ENCODE measurements at places on chromosomes 6 and 20.

GRCh38 chr6:39287601-39288000 lies 26.6 kb downstream of the KCNK17 start:
- DNase-seq: no peak

DNA sequence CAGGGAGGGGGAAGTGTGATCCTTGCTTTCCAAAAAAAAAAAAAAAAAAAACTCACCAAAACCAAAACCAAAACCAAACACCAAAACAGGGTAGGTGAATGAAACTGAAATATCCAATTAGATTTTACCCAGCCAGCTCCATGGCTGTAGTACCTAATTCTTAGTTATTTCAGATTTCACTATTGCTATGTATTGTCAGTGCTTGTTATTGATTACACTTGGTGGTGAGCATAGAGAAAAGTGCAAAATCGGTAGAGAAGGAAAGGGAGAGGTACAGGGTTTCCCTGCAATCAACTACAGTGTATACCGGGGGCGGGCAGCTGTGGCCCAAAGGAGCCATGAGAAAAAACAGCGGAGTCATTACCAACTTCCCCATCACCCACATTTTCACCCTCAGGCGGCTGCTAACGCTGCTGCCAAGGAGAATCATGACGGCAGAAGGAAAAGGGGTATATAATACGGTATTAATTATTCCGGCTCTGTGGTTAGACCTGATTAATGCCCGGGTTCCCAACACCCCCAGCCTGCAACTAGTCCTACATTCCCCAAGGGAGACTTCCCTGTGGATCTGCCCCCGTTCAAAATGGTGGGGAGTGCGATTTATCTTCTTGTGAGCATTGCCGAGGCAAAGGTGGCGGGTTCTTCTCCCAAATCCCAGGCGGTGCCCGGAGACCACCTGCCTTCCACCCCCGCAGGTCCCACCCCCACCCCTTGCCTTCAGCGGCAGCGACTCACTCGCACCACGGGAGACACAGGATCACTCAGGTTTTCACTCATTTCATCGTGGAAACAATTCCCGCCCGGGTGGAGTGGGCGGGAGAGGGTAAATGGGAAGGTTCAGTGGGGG lies at the start of gene C6orf62:
Gene C6orf62, minus strand, starts transcription at position 30 of the 847 bp plus-strand sequence. CDS start 486 bp downstream, outside the sequence.
- DNase-seq: peak; percentile 56

- no peak for DNase-seq
Measured at GRCh38 chr6:30655743-30656094, 8.8 kb downstream of the C6orf136 start.

DNA sequence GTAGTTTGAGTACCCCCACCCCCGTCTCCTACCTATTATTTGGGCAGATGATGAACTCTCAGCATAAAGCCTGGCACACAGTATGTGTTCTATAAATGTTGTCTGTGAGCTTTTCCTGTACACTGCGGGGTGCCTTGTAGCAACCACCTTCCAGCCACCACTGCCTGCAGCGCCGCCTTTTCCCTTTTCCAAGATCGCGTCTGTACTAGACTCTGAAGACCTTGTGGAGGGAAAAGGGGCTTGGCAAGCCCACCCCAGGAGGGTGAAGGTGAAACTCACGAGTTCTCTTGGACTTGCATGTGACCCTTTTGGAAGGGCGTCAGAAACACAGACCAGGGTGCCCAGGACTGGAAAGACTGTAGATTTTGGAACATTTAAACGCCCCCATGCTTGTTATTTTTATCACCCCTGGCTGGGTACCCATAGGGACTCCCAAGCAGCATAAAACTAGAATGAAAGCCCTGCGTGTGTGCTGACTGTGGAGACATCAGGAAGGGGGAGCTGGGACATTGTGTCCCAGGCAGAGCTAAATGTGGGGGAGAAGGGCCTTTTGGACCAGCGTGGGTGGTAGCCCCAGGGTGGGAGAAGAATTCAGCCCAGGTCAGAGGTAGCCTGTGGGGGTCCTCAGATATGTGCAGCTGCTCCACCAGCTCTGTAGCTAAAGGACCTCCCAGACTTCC lies 8.3 kb downstream of the BAK1 start:
- DNase-seq: no peak

DNA sequence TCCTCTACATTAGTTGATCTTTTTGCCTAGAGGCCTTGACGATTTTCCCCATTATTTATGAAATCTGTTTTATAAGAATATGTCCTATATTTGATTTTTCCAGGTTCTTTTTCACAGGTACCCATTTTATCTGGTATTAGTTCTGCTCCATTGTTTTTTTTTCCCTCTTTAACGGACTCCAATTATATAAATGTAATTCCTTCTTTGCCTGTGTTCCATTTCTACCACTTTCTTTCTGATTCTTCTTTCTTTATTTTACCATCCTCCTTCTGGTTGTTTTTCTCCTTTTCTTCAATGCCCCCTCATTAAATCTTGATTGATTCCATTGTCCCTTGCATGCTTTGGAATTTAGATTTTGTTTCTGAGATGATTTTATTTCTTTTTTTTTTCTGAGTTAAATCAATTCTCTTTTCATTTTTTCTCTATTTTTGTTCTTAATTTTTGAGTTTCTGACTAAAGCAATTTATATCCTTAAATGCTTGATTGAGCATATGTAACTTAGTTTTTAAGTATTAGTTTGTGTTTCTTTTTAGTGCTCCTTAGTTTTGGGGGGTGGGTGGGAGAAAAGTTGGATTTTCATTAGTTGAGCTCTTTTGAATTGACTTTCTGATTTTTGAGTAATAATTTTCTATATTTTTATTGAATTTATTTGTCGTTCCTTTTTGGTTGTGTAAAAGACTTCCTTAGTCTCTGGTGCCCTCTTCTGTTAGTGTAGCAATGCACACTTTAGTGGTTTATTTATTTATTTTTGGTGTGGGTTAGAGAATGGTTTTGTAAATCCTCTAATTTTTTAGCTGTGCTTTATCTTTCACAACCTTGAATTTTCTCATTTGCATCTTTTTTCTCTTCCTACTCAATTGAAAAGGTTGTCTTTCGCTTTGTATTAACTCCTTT lies 140.8 kb downstream of the FARS2 start:
- no peak for DNase-seq

DNA sequence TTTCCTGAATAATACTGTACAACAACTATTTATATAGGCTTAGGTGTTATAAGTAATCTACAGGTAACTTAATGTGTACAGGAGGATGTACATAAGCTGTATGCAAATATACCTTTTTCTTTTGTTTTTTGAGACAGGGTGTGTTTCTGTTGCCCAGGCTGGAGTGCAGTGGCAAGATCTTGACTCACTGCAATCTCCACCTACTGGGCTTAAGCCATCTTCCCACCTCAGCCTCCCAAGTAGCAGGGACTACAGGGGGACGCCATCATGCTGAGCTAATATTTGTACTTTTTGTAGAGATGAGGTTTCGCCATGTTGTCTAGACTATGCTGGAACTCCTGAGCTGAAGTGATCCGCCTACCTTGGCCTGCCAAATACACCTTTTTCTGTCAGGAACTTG lies 191.7 kb upstream of the ZNF217 start:
- DNase-seq: no peak

DNA sequence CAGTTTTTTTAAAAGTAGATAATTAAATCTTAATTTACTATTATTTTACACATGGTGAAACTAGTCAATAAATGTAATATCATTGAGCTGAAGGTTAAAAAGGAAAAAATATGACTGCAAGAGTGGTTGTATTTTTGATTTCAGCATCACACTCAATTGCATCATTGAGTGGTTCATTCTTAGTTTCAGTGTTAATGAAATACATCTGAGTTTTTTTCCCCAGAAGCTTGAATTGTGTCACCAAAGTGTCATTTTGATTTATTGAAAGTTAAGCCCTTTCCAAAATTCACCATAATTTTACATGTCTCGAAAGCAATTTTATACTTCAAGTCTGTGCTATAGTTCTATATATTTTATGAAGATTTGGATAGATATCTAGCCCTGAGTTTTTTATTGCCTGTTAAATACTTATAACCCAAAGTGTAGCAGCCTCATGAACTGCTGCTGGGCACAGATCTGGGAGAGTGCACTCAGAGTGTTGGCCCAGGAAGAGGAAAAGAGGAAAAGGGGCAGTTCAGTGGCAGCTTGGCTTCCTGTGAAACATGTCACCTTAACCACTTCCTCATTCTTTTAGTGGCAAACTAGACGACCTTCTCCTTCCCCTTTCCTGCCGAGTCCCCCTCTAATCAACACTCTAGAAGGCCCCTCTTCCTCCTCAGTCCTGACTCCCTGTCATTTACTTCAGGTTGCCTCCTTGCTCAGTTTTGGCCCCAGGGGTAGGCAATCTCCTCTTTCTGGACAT lies 140.7 kb downstream of the ESR1 start:
- peak; percentile 3 for DNase-seq

DNA sequence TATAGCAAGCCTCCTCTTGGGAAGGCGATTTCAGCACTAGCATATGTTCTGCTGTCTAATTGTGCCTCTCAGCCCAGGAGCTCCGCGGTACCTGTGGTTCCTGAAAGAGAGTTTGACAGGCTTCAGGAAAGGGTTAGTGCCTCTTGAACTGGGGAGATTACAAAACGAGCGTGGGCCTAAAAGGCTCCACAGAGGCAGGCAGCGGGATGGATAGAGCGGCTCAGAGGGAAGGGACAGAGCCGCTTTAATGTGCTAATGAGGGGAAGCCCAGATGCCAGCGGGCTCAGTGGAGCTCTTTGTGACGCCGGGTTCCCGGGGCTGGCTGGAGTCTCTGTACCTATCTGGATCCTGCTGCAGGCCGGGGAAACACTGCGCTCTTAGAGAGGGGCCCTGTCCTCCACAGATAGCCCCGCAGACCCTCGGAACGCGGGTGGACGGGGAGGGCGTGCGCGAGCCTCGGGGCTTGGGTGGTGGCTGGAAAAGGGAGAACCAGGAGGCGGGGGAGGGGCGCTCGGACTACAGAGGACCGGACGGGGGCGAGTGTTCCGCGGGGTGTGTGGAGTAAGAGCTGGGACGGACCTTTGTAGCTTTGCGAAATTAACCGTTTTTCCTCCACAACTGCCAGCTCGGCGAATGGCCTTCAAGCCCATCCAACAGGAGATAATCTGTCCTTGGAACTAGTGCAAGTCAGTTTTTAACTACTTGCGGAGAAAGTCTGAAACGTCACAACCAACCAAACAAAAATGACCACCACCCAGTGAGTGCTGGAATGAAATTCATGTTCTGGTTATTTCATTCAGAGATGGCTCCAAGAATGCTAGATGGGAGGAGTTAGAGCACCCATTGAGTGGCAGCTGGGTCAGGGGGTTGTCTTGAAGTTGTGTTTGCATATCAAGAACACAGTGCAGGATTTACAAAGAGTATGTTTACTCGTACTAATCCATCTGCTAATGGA lies 13.0 kb downstream of the SLC35F1 start:
- no peak for DNase-seq

- no peak for DNase-seq
Measured at GRCh38 chr6:168280020-168280898, 39.3 kb downstream of the DACT2 start.

- DNase-seq: no peak
Measured at GRCh38 chr6:167817729-167818128, 9.0 kb upstream of the AFDN start.

GRCh38 chr6:36368921-36369865 lies 18.3 kb downstream of the ETV7 start:
- no peak for DNase-seq

DNA sequence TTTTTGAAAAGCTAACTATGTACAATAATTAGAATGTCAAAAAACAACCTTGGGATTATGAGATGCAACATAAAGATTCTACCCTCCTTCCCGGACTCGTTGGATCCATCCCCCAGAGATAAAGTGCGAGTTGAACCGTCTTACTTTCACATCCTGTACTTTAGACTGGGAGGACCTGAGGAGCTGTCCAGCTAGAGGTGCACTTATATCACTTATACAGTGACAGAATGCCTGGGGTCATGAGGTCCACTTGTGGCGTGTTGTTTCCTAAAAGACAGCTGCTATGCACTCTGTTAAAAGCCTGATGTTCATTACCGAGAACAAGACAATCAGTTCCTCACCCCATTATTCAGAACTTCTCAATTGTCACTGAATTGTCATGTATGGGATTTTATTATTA lies 2.1 kb downstream of the CDS2 start:
- DNase-seq: no peak

- no peak for DNase-seq
Measured at GRCh38 chr20:20549267-20549612, 163.2 kb downstream of the RALGAPA2 start.

- DNase-seq: no peak
Measured at GRCh38 chr6:147947521-147947920, 395.1 kb upstream of the SASH1 start.

- DNase-seq: no peak
Measured at GRCh38 chr6:62999796-63000195, 211.5 kb upstream of the FKBP1C start.

GRCh38 chr6:146943664-146944063 lies 260.6 kb upstream of the STXBP5 start:
- DNase-seq: no peak

DNA sequence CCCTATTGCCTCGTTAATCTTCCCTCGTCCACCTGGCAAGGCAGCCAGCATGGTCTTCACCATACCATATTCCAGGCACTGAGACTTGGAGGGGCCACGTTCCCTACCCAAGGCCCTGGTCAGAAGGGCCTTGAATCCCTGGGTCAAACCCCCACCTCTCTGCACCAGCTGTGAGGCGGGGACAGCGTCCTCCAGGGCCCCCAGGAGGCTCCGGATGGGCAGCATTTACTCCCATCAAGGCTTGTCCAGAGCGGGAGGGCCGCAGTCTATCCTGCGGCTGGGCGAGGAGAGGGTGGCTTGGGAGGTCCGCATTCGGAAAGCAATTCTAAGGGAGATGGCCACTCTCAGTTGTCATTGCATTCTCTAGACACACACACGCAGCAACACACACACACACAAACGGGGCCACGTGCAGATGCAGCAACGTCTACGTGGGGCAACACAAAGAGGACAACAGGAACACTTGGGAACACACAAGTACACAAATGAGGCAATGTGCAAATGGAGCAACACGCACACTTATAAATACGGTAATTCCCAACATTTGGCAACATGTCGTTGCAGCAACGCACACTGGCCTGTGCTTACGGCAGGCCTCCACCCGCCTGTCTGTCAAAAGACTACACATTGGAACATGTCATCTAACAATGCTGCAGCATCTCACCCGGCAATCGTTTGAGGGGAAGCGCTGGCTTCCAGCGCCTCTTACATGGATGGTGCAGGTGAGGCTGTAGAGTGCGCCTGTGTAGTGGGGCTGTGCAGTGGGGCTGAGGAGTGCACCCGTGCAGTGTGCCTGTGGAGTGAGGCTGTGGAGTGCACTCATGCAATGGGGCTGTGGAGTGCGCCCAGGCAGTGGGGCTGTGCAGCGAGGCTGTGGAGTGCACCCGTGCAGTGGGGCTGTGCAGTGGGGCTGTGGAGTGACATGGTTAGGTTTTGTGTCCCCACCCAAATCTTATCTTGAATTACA lies 12.9 kb upstream of the NTSR1 start:
- no peak for DNase-seq

GRCh38 chr20:24462460-24463010 lies 6.9 kb upstream of the SYNDIG1 start:
- no peak for DNase-seq

- DNase-seq: no peak
Measured at GRCh38 chr20:19697415-19697814, 60.6 kb upstream of the RIN2 start.

Measured in T-helper 2 cell (primary cell).